NCI-H526 treated with DMSO at 0.1 percent for 48 hours (cell line): ENCODE measurements at places on chromosomes 7 and 10.

DNA sequence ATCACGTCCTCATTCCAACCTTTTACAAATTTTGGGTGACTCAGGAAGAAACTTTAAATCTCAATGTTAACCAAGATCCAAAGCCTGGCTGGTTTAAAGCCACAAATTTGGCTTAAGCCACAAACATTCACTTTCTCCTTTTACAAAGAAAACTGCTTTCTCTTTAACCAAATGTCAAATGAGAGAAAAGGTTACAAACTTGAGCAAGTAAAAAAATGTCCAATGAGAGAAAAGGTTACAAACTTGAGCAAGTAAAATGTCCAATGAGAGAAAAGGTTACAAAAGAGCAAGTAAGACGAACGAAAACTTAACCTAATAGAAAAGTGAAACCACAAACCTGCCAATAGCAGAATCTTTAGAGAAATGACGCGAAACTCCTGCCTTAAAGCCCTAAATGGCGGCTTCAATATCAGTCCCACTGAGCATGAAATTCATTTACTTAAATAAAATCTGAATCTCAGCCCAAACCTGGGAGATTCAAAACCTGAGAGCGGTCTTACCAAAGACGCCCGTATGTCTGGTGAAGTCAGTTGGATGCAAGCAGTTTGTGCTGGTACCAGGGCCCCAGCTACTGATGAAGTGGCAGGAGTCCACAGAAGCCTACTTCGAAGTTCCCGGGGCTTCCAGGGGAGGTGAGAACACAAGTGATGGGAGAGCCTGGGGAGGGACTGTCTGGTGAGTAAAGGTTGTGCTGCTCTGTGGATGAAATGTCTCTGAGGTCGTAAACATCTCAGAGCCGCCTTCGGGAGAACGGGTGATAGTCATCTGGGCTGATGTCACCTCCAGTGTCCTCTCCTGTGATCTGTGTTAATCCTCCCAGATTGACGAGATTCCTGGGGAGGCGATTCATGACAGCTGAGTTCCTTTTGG lies 74.6 kb downstream of the PAXIP1 start:
- DNase-seq: peak; percentile 76

DNA sequence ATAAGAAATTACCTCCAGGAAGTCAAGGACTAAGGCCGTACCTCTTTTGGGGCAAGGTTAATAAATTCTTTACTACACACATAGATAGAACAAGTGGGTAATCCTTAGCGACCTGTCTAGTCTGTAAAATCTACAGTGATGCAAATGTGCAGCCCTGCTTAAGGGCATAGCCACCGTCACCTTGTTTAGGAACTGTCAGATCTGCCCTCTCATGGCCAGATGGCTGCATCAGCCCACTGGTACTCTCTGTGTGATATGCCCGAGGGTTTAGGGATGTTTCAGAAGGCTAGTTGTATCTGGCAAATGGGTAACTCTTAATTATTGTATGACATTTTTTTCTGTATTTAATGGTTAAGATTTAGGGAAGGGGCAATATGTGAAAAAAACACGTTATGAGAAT lies 74.3 kb downstream of the NRG3 start:
- no peak for DNase-seq

DNA sequence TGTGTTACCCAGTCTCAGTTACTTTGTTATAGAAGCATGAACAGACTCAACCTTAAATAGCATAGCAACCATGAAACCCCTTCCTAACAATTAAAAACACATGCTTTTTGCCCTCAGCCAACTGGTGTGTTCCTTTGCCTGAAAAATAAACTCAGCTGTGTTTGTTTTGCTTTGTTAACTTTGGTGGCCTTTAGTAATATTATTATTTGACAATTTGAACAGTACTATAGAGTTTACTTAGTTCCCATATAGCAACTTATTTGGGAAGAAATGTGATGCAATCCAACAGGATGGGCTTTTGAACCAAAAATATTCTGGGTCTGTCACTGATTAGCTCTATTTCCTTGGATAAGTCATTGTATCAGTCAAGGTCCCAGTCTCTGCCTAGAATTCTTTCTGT lies 22.5 kb upstream of the MKLN1 start:
- no peak for DNase-seq

GRCh38 chr7:139580435-139580834 lies 57.0 kb downstream of the CLEC2L start:
- DNase-seq: no peak

DNA sequence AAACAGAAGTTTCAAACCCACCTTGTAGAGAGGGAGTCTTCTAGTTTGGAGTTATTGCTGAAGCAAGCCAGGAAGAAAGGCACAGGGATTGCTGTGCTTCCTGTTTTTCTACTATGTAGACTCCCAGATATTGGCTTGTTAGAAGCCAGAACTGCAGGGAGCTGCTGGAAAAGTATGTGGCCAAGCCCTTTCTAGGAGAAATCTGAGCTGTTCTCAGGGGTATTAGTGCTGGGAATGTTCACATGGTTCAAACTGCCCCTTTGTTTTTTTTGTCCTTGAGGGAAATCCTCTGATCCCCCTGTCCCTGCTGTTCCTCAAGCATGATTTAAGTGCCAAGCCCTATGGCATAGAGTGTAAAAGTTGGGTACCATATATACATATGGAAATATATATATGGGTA lies 184.0 kb downstream of the CCDC7 start:
- DNase-seq: no peak

GRCh38 chr10:62979921-62980320 lies 153.2 kb upstream of the NRBF2 start:
- no peak for DNase-seq

DNA sequence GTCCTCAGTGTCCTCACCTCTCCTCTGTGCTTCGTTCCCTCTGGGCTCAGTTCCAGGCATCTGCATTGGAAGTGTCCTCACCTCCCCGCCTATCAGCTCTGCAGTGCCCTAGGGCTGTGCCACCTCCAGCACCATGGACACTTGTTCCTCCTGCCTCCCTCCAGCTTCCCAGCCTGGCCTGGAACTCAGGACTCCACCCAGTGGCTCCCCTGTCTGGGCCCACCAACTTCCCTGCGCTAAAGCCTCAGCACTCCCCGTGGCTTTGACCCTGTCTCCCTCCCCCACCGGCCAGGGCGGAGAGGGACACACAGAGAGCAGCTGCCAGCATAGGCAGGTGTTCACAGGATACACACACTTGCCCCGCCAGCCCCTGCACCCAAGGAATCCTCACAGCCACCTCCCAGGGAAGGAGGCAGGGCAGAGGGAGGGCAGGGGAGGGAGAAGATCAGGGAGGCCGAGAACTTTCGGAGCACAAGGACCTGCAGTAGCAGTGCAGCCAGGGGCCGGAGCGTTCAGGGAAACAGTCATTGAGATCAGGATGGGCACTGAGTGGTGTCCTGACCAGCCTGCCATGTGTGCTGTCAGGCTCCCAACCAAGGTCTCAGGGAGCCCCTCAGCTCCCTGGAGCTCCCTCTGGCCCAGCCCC lies 31.3 kb downstream of the ANXA8 start:
- DNase-seq: no peak

- no peak for DNase-seq
Measured at GRCh38 chr10:72127571-72127970, 39.2 kb upstream of the SPOCK2 start.

GRCh38 chr10:121217331-121217730 lies 366.2 kb downstream of the WDR11 start:
- no peak for DNase-seq

GRCh38 chr7:16369855-16370254 lies 51.5 kb downstream of the CRPPA start:
- no peak for DNase-seq

DNA sequence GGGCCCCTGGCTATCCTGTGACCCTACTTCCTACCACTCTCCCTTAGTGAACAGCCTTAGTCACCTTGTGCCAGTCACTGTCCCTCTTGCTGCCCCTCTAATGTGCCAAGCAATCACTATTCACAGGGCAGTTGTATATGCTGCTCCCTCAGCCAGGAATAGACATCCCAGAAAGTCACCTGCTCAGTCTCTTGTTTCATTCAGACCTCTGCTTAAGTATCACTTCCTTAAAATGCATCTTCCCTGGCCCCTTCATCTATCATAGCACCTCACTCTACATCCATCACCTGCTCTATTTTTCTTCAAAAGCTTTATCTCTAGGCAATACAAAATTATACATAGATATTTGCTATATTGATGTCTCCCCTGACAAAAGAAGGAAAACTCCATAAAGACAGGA lies 328.4 kb upstream of the NFE2L3 start:
- no peak for DNase-seq

DNA sequence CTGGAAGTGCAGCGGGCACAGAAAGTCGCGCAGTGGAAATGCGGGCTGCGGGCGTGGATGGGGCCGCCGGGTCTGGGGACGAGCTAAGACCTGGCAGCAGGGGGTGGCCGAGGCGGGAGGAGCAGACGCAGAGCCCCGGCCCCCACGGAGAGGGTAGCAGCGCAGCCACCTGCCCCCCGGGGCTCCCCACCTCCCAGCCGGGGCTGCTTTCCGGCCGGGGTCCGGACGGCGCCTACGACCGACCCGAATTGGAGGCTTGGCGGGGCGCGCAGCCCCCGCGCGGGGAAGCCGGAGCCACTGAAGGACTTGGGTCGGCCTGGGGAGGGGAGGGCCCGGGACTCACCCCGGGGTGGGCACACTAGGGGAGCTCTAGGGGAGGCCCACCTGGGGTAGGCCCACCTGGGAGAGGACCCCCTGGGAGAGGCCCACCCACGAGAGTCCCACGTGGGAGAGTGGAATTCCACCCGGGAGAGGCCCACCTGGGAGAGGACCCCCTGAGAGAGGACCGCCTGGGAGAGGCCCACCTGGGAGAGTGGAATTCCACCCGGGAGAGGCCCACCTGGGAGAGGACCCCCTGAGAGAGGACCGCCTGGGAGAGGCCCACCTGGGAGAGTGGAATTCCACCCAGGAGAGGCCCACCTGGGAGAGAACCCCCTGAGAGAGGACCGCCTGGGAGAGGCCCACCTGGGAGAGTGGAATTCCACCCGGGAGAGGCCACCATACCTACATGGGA lies 854 bp upstream of the CFAP46 start:
- no peak for DNase-seq

DNA sequence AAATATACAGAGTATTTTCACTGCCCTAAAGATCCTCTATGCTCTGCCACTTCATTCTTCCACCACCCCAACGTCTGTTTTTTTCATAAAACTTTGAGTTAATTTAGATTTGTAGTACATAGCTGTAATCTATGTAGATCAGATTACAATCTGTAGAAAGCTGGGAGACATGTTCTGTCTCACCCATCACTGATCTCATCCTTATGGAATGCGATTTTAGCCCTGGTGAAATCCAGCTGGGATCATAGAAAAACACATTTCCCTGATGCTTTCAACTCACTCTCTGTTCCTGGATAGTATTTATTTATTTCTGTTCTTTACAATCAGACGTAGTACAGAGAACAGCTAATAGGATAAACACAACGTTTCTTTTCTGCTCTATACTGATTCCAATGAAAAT lies 521.0 kb downstream of the KIF20B start:
- no peak for DNase-seq

- DNase-seq: no peak
Measured at GRCh38 chr10:75542084-75542483, 110.7 kb downstream of the LRMDA start.

GRCh38 chr7:84412161-84412969 lies 217.8 kb upstream of the SEMA3A start:
- DNase-seq: no peak

DNA sequence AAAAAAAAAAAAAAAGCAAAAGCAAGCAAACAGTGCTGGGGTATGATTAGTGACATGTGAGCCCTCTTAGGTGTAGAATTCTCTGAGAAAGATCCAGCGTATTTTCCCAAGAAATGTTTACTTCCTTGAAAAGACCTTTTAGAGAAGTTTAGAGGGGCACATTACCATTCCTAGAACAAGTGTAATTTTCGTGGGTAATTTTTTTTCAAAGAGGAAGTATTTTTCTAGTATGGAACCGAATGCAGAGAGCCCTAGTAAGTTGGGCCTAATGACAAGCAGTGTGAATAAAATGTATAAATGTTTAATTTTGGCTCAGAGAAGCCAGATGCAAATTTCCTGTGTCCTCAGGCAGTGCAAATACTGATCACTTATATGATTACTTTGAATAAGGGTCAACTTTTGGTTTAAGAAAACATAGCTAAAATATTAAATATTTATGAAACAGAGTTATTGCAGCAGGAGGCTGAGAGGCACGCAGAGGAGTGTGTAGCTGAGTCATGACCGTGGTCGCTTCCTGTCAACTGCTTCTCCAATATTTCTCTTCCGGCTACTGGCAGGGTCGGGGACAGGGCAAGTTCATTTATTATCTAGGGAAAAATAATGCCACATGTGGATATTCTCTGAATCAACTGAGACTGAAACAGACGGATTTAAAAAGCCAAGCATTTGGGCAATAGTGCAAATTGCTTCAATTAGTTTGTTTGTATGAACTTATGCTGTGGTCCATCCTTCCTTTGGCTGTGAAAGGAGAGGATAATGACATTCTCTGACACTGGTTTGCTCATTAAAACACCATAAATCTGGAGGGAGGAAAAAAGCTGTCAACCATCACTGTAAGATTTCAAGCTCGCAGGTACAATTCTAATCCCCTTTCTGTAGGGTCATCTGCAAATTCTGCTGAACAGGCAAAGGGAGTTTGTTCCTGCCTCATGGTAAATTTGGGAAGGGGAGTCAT lies 495.2 kb downstream of the GLRX3 start:
- DNase-seq: no peak

- DNase-seq: no peak
Measured at GRCh38 chr7:29019387-29019786, 61.3 kb upstream of the TRIL start.

DNA sequence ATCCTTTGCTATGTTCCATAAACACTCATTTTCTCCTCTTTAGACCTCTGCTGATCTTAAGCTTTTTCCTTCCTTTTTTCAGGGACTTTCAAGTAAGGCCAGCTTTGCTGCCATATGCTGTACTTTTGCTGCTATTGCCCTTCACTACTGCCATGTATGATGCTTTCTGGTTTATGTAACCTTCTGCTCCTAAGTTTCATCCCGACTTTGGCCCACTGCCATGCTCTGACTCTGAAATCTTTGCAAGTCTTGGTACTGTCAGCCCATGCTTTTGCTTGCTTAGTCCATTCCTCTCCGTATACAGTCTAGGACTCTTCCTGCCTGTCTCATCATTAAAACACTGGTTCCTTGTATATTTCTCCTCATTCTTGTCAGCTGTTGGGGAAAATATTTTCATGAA lies 152.4 kb downstream of the RNF133 start:
- DNase-seq: no peak

DNA sequence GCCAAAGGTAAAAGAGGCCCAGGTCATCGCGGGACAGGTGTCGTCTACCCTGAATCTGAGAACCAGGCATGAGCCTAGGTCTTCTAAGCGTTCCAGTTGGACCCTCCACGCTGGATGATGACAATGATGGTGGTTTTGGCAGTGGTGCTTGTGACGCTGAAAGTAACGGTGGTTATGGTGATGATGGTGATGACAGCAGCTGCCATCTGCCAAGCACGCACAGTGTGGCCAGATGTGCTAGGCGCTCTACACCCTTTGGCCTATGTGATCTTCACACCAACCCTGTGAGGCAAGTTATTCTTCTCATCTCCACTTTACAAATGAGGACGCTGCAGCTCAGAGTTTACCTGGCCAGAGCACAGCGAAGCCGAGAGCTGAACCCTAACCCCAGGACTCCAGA lies 93.9 kb downstream of the FAM53B start:
- no peak for DNase-seq
